ENCODE measurements at places on chromosomes 11 and 22.
A peak's percentile ranks its signal among the peaks of the same experiment; 100 is the strongest.

DNA sequence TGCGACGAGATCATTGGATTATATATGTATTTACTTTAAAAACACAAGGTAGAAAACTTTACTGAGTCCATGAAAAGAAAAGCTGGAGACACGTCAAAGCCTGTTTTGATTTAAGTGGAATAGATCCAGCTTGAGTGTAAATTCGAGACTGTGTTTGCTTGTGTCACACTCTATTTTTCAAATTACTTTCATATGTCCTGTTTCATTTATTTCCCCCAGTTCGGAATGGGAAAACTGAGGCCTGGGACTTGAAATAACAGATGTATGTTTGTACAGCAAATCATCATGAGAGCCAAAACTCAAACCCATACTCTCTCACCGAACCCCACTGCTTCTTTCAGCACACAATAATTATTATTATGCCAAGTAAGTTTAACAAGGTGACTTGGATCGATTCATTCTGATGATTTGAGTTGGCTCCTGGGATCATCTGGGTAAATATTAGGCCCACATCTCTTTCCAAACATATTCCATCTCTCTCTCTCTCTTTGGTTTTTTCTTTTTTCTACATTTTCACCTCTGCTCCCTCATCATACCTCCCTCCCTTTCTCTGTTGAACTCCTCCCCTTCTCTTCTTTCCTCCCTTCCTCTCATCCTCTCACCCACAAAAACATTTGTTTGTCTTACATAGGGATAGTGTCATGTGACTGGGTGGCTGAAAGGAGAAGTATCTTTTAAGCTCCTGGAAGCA, 21.2 kb downstream of the FZD4 start:
- no peak for DNase-seq

GRCh38 chr11:81967242-81967641, 766.4 kb downstream of the FAM181B start:
- no peak for DNase-seq

DNA sequence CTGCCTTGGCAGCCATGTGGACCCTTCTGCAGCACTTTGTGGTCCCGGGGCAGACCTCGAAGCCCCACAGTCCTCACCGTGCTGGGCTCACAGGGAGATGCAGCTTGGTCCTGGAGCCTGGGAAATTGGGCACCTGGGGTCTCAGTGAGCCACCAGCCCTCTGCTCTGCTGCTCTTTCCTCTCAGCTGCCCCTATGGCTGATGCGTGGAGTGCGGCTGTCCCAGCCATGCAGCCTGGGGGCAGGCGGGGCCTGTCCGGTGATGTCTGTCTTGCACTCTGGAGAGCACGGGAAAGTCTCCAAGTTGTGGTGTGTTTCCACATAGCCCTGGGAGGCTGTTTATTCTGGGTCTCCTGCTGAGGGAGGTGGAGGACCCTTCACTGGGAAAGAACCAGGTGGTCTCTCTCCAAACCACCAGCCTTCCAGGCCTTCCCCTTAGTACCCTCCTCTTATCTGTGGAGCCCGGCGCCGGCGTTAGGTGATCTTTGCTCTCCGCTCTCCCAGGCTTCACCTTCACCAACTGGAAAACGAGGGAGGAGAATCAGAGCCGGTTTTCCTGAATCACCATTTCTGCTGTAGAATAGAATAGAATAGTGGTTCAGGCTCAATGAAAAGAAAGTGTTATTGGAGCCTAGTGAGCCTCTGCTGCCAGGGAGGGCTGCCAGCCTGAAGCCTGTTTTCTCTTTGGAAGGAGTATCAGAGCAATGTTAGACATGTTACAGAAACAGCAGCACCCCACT, 41.2 kb upstream of the GRAMD4 start:
- no peak for DNase-seq

- no peak for DNase-seq
These were observed 12.2 kb upstream of the CDC42BPG start for GRCh38 chr11:64856382-64857227.

DNA sequence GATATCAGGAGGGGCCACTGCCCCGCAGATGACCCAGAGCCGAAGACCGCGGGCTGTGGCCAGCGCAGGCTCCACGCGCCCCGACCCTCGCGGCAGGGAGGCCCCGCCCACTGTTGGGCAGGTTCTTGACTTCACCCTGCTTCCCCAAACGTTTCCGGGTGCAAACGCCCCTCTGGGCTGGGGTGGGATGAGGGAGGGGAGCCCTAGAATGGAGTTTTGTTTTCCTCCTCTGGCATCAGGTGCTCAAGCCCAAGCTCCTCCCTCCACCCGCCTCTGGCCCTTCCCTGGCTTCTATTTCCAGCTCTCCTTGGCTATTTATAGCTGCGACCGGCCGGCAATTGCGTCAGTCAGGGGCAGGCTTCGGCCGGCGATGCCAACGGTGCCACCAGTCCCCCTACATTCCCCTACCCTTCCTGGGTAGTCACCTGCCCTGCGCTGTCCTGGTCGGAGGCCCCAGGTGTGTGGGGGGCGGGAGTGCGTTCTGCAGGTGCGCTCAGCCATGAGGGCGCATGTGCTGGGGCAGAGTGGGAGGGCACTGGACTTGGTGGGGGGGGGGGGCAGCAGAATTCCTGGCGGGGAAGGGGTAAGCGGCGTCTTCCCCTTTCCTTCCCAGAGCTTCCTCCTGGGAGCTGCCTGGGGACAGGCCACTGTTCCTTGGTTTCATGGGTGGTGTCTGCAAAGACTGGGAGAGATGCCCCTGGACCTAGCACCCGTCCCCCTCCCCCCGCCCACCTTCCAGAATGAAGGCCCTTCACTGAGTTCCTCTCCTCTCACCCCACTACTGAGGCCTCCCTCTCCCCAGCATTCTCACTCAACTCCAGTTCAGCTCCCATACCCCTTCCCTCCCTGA, 23.6 kb downstream of the DUSP8 start:
- DNase-seq: no peak

GRCh38 chr11:7251487-7251835, 243 bp upstream of the SYT9 start:
- DNase-seq: no peak

- no peak for DNase-seq
These were observed 60.2 kb downstream of the KIAA1671 start for GRCh38 chr22:25012741-25013143.

DNA sequence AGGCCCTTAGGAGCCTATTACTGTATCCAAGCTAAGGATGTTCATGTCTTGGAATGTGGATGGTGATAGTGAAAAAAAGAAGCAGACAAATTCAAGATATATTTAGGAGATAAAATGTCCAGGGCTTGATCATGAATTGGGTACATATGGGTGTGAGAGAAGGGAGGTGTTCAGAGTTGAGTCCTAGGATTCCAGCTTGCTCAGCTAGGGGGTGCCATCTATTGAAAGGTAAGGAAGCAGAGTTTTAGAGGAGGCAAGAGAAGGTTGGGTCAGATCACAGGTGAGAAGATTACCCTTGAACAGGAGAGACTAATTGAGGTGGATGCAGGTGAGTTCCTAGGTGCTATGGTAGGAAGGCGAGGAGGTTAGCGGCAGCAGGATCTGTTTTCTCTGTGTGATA, 60.5 kb downstream of the GRAMD1B start:
- no peak for DNase-seq

DNA sequence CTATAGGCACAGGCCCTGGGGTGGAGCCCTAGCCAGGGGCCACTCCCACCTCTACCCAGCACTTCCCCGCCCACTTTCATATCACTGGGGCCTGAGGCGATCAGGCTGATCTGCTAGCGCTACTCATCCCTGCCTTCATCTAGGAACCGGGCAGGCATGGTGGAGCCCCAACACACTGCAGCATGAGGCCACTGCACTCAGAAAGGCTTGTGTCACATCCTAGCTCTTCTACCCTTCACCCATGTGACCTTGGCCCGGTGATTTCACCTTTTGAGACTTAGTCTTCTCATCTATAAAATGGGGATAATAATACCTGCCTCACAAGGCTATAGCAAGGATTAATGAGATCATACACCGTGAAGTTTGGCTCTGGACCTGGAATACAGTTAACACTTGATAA, 18.1 kb upstream of the GDPD5 start:
- no peak for DNase-seq

GRCh38 chr22:25420925-25421904, 143.3 kb upstream of the GRK3 start:
- DNase-seq: no peak

DNA sequence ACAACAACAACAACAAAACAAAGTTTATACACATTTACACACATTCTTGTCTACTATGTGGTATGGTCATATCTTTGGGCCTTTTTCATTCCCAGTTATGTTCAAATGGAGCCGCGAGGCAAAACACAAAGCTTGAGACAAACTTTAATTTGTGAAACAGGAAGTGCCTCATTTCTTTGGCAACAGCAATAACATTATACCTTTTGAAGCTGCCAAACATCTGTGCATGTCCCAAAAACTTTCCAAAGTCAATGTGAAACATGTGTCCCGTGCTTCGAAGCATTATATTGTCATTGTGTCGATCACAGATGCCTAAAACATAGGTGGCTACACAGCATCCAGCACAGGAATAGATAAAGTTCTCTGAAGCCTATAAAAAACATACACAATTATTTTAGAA, 25.0 kb upstream of the RPS13 start:
- DNase-seq: no peak

DNA sequence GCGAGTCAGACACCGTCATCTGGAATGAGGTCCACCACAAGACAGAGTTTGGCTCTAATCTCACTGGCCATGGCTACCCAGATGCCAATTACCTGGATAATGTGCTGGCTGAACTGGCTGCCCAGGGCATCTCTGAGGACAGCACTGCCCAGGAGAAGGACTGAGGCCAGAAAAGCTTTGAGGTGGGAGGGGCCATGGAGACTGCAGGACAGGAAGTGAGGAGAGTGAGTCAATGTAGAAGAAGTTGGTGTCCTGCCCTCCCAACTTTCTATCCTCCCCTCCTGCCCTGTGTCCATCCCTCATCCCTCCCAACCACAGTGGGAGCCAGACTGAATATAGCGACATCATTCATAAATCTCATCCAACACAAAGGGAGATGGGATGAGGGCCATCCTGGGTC, 8.0 kb downstream of the MPEG1 start:
- no peak for DNase-seq

DNA sequence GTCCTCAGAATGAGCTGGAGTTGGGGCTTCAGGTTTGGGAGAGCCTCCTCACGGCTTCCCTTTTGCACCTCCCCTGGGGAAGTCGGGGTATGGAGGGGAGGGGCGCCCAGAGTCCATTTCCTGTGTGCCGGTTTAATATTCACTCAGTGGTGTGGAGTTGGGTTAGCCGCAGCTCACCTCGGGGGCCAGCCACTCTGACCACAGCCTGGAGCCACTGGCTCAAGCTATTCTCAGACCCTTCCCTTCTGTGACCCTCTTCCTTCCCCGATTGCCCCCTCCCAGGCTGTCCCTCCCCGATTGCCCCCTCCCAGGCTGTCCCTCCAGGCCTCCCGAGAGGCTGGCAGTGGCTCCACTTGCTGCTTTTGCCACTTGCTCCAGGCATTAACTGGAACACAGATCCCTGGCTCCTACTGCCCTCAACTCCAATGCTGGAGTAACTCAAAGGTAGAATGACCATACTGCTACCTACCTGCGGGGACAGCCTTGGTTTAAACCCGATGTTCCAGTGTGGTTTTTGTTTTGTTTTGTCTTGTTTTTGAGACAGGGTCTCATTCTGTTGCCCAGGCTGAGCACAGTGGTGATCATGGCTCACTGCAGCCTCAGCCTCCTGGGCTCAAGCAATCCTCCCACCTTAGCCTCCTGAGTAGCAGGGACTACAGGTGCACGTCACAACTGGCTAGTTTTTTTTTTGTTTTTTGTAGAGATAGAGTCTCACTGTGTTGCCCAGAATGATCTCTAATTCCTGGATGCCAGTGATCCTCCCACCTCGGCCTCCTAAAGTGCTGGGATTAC, 29.3 kb downstream of the RPUSD4 start:
- DNase-seq: no peak

DNA sequence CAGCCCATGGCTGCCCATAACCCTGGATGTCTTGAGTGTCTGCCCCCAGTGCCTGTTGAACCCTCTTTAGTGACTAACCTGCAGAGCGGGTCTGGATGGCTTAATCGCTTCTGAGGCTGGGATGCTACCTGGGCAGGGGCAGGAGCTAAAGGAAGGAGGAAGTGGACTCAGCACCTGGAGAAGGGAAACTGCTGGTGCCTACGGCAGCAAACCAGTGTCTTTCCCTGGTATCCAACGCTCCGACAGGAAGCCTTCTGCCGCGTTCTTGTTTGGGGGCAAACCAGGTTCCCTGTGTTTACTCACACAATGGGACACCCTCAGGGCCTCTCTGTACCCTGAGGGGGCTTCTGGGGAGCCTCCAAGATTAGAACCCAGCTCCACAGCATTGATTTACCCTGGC, 38.1 kb upstream of the B3GAT1 start:
- no peak for DNase-seq

DNA sequence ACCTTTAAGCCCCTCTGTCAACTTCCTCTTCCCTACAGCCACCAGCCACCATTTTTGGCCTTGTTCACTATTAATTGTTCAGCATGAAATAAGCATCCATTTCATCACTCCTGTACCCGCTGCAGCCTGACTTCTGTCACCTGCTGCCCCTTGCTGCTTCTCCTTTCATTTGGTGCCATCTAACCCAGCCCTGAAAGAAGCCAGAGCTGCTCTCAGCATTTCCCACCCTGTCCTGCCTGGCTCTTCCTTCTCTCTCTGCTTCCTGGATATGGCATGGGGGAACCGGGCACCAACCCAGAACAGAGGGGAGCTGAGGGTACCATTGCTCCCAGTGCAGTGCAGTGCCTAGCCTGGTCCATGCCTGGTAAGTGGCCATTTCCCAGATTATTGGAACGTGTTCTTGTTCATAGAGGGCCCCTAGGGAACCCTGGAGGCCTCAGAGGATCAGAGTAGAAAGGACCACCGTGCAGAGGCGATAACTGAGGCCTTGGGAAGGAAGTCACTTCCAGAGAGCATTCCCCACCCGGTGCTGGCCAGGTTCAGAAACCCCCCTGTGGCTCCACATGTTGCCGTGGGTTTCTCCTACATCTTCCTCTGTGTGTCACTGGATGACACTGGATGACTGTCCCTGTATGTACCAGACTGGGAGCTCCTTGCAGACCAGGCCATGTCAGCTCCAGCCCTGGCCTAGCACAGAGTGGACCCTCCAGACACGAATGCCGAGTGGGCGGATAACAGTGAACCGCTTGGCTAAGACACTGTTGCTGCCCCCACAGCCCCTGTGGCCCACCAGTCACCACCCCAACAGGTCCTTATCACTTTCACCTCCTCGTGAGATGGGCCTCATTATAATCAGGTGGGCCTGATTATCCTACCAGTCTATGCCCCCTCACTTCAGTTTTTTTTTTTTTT, 4.7 kb downstream of the YDJC start:
- no peak for DNase-seq

DNA sequence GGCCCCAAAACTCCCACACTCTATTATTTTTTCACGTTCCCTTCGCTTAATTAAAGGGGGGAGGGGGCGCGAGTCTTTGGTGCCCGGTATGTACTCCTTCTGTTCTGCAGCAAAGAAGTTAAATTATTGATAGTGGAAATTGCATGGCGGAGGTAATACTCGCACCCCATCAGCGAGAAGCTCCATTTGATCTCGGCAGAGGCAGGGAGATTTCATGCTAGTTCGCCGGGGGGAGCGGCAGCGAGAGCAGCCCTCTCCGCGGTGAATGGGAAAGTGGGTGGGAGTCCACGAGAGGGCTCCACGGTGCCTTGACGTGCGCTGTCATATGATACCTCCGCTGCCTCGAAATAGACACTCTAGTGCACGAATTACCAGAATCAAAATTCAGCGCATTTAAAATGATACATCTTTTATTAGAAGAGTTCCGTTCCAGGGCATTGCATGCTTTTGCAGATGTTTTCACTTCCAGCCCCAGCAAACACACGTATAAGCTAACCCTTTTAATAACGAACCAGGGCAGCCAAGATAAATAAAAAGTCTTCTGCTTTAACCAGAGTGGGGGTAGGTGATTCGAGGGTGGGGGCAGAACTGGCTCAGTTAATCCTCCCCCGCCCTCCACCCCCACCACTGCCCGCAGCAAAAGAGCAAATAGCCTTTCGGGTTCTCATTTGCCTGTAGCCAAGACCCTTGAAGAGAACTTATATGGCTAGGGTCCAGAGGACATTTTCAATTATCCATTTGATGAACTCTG, 1.3 kb upstream of the BDNF start:
- DNase-seq: peak; percentile 44
